ENCODE measurements at places on chromosomes 2 and 18.
A peak's percentile ranks its signal among the peaks of the same experiment; 100 is the strongest.

GRCh38 chr2:126900646-126901319, 2.1 kb downstream of the TEX51 start:
- DNase-seq: no peak

GRCh38 chr2:71575966-71576365, 122.6 kb downstream of the DYSF start:
- DNase-seq: no peak

DNA sequence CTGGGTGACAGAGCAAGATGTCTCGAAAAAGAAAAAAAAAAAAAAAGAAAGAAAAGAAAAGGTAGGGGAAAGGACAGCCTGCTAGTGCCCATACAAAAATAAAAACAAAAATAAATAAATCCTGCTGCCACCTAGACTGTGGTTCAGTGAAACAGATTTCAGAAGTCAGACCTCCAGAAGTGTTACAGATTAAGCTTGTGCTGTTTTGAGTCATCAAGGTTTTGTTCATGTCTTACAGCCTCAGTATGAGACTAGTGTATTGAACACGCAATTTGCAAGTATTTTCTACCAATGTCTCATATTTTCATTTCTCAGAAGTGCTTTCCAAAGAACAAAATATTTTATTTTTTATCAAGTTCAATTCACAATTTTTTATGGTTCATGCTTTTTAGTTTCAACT, 720.4 kb upstream of the GYPC start:
- DNase-seq: no peak

- DNase-seq: peak; percentile 31
Measured at GRCh38 chr2:191245869-191246531, 796 bp downstream of the MYO1B start.

GRCh38 chr2:8462280-8462679, 219.6 kb upstream of the ID2 start:
- DNase-seq: no peak

GRCh38 chr2:239767021-239767905, 257.9 kb downstream of the NDUFA10 start:
- DNase-seq: no peak

DNA sequence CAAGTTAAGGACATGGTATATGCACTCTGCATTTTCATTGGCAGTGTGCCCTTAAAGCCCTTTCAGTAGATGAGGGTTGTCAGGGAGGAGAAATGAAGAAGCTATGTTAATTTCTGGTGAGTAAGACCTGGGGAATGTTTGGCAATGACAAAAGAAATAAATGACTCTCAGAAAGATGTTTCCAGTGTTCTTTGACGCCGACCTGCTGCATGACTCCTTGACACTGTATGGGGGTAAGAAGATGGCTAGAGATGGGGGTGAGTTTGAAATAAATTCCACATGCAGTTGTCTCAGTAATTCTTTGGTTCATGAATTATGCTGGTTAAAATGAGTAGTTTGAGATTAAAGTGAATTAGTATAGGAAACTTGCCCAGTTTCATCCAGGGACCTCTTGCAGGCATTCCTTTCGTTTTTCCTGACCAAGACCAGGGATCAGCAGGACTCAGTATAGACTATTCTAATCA, 5.9 kb downstream of the CCDC121 start:
- DNase-seq: no peak

GRCh38 chr2:50490991-50491390, 540.9 kb downstream of the NRXN1 start:
- no peak for DNase-seq

DNA sequence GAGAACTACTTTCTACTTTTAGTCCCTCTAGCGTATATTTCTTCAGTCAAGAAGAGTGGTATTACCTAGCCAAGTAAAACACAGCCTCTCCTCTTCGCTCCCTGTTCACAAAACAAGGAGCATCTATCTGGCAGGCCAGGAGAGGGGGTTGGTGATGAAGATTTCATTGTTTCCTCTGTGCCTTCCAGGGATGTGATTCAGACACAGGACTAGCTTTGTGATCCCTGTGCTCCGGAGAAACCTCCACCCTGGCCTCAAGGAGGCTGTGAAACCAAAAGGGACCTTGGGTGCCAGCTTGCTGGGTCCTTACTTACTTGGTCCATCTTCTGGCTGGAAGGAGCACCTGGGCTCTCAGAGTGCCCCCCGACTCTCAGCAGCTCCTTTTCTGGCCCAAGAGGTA, 5.7 kb downstream of the RHOB start:
- peak; percentile 7 for DNase-seq

DNA sequence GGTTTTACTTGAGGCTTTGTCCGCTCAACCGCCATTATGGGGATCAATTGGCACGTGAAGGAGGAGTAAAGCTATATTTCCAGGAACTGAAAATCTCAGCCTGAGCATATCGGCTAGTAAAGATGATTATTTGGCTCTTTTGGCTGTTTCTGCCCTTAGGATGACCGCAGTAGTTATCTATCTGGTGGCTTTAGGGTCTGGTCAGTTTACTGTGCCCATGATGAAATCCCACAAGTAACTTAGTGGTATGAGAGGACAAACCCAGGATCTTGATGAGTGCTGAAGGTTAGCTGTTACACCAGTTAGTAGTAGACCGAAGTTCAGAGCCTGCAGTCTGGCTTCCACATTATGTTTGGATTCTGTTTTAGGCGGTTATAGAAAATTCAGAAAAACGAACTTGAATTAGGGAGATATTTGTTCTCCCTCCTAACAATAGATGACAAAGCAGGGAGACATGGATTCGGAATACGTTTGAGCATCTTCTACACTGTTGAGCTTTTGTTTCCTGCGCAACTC, 1.2 kb downstream of the MAT2A start:
- no peak for DNase-seq

- DNase-seq: no peak
Measured at GRCh38 chr2:36692121-36692520, 4.4 kb upstream of the VIT start.

DNA sequence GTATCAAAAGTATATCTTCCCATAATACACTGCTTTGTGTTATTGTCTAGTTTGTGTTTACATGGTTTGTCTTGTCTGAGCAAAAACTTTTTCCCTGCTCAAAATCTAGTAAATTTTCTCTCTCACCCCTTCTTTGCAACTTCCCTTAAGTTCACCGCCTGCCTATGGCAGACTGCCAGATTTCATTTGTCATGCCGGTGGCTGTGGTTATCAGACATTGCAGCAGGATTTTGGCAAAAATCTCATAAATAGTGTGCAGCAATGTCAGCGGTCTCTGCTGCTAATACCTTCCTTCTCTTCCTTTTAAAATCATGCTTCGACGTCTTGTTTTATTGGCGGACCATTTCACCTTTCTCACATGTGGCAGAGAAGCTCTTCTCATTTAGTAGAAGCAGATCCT, 45.6 kb upstream of the TMEM178A start:
- peak; percentile 17 for DNase-seq

DNA sequence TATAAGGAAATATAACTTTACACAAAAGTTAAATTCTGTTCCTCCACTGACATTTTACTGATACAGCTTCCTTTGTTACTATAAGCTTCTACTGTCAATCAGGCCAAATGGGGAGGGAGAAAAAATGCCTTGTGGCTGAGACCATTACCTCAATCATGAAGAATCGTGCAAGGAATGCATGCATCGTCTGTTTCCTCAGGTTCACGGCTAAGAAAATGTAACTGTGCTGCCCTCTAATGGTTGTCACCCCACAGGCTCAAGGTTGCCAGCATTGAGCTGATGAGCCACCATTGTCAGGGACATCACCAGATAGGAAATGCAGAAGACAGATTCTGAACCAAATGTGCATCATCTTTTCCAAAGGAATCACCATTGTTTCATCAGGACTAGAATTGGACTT, 426.9 kb downstream of the CDH2 start:
- DNase-seq: no peak

- DNase-seq: no peak
Measured at GRCh38 chr18:58049000-58049688, 5.1 kb downstream of the NEDD4L start.

- DNase-seq: no peak
Measured at GRCh38 chr2:45259138-45259537, 249.9 kb upstream of the SIX2 start.

- no peak for DNase-seq
Measured at GRCh38 chr2:8447610-8448221, 234.1 kb upstream of the ID2 start.

- peak; percentile 17 for DNase-seq
Measured at GRCh38 chr2:191676790-191677645, 918 bp upstream of the NABP1 start.

- no peak for DNase-seq
Measured at GRCh38 chr2:217622205-217623060, 380.4 kb downstream of the TNS1 start.

- DNase-seq: no peak
Measured at GRCh38 chr18:10207682-10208345, 246.6 kb upstream of the APCDD1 start.

DNA sequence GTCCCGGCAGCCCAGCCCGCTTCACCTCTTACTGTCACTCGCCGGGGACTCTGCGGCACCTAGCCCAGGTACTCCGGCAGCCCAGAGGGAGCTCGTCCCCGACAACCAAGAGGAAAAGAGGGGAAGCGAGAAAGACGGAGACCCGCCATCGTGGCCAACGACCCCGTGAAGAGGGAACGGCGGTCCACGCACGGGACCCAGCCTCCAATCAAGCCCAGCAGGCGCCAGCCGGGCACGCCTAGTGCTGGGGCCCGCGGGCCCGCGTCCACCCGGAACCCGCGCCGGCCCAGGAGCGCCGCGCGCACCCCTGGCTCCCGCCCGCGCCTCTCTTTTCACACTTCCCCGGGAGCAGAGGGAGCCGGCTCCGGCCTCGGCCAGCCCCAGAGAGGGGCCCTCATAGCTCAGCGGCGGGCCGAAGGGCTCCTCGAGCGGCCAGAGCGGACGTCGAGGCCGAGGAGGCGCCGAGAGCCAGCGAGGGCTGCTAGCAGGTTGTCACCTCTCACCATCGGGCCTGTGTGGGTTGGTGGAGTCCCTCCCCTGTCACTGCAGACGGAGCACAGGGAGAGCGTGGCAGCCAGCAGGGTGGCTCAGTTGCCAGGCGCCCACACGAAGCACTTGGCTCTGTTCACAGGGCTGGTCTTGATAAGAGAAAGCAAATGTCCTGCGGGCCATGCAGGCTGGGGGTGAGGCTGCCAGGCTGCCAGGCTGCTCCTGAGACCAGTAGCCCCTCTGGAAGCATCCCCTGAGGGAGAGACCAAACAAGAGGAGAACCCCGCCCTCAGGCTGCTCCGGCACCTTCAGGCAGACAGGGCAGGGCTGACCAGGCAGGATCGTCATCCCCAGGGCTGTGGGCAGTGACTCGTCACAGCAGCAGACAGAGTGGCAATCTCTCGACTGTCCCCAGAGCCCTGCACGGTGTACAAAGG, 36.9 kb upstream of the KLF11 start:
- DNase-seq: no peak

DNA sequence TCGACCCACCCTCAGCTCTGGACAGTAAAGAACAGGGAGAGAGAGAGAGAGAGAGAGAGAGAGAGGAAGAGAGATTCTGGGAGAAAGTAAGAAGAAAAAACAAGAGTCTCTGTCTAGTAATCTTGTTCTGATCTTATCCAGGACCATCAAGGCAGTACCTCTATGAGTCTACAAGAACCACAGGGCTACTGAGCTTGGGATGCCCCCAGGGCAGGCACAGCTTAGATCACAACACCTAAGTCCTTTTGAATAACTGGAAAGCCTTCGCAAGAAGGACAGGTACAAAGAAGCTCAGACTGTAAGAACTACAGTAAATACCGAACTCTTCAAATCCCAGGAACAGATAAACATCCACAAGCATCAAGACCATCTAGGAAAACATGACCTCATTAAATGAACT, 51.4 kb upstream of the SGPP2 start:
- no peak for DNase-seq

DNA sequence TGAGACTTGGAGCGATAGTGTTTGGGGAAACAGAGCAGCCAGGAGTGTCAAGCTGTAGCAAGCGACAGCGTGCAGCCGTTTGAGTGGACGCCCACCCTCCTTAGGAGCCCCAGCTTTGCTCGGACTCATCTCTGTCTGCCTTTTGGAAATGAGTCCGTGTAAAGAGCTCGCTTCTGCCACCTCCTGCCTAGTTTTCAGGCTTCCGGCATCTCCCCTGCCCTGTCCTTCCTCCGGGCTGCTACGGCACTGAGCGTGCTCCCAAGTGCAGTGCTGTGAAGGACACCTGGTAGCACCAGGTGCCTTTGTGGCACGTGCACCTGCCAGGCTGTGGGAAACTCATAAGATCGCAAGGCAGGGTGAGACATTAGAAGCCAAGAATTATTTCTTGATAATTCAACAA, 117.1 kb downstream of the RNF144A start:
- DNase-seq: no peak

GRCh38 chr2:147689220-147689909, 155.5 kb upstream of the ACVR2A start:
- no peak for DNase-seq

- no peak for DNase-seq
Measured at GRCh38 chr2:71685073-71685848, 231.9 kb downstream of the DYSF start.

GRCh38 chr2:171330155-171330956, 103.4 kb downstream of the METTL8 start:
- no peak for DNase-seq

- no peak for DNase-seq
Measured at GRCh38 chr18:14120926-14121325, 11.3 kb downstream of the ZNF519 start.

GRCh38 chr2:233270366-233270765, 18.9 kb downstream of the ATG16L1 start:
- DNase-seq: no peak

GRCh38 chr2:153661801-153662200, 183.2 kb upstream of the RPRM start:
- DNase-seq: no peak

- DNase-seq: no peak
Measured at GRCh38 chr18:56128153-56128791, 510.1 kb downstream of the TXNL1 start.

GRCh38 chr2:177763531-177764265, 308.9 kb downstream of the PDE11A start:
- peak; percentile 69 for DNase-seq

GRCh38 chr2:46025081-46025480, 272.1 kb upstream of the EPAS1 start:
- DNase-seq: no peak

GRCh38 chr18:58239879-58240278, 195.9 kb downstream of the NEDD4L start:
- DNase-seq: no peak

GRCh38 chr2:160564591-160564990, 71.0 kb upstream of the RBMS1 start:
- DNase-seq: no peak

DNA sequence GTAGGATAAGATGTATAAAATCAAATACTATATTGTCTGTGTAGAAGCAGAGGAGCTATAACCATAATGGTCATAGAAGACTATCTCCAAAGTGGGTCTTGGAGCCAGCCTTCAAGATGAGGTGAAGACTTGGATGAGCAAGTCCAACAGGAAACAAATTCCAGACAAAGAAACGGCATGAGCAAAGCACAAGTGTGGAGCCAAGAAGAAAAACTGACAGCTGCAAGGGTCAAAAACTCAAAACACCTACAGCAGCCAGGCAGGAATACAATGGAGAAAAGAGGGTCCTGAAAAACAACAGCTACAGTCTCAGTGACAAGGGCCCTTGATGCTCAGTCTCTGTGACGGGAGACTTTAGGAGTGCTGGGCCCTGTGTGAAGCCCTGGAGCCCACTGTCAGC, 102.4 kb downstream of the STK39 start:
- DNase-seq: no peak
